ENCODE measurements at places on chromosomes 1 and 21. TPM values are rescaled to one million over a fixed set of nuclear protein-coding genes. Genes with fewer than 3 reads are reported as not detected.

Gene FMO5
- total RNA-seq = 0.45 TPM

Gene TNNI3K
- total RNA-seq = 0.45 TPM

Gene NEGR1
- not detected for total RNA-seq

Gene RYR2
- not detected for total RNA-seq

Gene APCS
- not detected for total RNA-seq

Gene ITSN1
- total RNA-seq = 6.7 TPM

Gene SERTAD4
- not detected for total RNA-seq

Gene RIPK4
- 0.52 TPM for total RNA-seq

Gene CNIH4
- total RNA-seq = 31.5 TPM

Gene NUP210L
- total RNA-seq = 0.10 TPM

Gene ARHGEF16
- total RNA-seq = 0.46 TPM

Gene LEPR
- 2.9 TPM for total RNA-seq

Gene LIPI
- not detected for total RNA-seq

Gene AKNAD1
- not detected for total RNA-seq

Gene ASPM
- total RNA-seq = 37.1 TPM

GRCh38 chr1:94926126-94926914 is 590 bp downstream of the CNN3 start:
- no peak for DNase-seq

GRCh38 chr1:227709451-227709850 is 25.7 kb downstream of the JMJD4 start:
- DNase-seq = no peak

DNA sequence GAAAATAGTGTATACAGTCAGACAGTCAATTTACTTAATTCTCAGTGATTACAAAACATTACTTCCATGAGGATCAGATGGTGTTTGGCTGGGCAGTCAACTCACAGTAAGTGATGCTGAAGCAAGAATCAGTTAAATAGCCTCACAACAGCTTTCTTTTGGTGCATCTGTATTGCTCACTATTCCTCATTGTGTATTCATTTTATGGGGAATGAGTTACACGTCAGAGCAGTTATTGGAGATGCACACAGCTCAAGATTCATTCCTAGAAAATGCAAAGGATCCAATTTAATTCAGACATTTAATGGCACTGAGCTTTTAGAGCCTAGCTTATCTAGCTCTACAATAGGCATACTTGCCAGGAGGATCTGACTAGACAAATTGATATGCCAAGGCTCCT is 150.6 kb downstream of the HS2ST1 start:
- DNase-seq = no peak

GRCh38 chr1:54763816-54764132 is 549 bp downstream of the PARS2 start:
- DNase-seq = no peak

DNA sequence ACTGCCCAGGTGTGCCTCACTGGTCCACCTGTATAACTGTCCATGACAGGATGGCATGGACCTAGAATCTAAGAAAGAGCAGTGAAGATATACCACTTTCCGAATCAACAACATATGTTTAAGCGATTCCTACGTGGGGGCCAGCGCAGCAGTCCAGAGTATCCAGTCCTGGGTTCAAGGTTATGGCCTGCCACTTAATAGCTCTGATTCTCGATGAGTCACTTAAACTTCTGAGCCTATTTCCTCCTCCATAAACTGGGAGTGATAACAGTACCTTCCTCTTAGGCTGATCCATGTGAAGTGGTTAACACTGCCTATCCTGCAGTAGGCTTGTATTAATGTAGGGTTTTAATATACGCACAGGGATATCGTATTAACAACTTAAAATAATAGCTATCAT is 2.8 kb downstream of the STPG1 start:
- no peak for DNase-seq

GRCh38 chr1:203968761-203969160 is 104.2 kb upstream of the SOX13 start:
- no peak for DNase-seq

DNA sequence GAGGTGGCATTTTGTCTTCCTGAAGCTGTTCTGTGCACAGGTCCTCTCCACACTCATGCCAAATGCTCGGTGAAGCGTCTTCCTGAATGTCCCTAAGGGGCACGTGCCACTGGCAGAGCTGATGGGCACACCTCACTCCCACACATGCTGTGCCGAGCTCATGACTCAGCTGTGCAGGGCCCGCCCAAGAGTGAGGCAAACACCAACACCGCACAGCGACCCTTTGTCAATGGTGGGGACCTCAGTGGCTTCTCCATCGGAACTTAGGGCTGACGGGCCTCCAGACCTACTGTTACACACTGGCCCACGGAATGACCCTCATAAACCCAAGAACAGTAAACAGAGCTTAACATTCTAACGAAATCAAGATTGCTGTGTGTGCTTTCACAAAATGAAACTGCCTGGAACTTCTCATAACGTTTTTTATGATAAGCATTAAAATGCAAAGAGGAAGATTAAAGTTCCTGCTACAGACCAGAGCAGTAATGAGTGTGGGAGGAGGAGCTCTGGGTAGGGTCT is 89.3 kb downstream of the SIM2 start:
- no peak for DNase-seq

DNA sequence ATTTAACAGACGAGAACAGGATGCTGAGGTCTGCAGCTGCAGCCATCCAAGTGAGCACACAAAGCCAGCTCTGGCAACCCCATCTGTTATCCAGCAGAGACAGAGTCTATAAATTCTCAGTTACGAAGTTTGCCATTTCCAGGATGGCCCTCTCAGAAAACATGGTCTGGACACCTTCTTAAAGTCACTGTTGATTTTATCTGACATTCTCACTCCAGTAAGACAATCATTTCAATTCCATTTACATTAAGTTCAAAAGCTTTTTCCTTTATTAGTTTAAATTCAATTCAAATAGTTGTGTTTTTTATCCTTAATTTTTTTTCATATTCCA is 125.5 kb downstream of the DMRTB1 start:
- no peak for DNase-seq

DNA sequence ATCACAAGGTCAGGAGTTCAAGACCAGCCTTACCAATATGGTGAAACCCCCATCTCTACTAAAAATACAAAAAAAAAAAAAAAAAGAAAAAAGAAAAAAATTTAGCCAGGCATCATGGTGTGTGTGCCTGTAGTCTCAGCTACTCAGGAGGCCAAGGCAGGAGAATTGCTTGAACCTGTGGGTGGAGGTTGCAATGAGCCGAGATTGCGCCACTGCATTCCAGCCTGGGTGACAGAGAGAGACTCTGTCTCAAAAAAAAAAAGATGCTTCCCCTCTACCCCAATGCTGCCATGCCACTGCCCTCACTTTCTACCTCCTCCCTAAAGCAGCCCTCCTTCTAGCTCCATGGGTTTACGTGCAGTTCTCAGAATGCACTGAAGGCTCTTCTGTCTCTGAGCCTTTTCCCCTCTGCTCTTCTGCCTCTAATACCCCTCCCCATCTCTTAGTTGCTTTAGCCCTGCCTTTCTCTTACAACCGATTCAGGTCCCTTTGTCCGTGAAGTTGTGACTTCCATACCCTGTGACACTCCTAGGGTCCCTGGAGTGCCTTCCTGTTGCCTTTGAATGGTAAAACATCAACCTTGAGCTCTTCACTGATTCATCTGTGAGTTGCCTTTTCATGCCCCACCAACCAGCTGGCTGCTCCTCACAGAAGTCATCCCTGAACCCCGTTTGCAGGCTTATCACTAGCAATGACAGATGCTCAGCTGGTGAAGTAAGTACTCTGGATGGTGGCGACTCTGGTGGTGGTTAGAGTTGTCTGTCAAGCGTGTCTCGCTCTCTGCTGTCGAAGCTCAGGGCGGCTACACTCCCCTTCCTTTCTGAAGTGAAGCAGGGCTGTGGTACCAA is 234.9 kb downstream of the RHOU start:
- no peak for DNase-seq

GRCh38 chr1:162690672-162691434 is 58.6 kb downstream of the DDR2 start:
- no peak for DNase-seq

- no peak for DNase-seq
These were observed 21.6 kb downstream of the ROR1 start for GRCh38 chr1:63795455-63795854.

DNA sequence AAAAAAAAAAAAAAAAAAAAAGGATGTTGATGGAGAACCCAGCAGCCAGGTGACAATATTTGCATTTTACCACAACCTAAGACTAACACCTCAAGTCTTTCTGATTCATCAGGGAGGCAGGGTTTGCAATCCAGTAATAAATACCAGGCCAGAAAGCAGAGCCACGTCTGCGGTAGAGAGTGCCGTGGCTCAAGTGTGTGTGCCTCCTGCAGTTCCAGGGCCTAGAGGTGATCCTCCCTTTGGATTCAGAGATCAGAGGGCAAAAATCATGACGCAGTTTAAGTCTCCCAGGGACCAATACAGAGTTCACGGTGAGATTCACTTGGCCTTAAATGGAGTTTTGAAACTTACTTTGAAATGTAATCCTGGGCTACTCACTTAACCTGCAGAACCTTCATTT is 34.9 kb downstream of the TMCO4 start:
- peak; percentile 28 for DNase-seq

DNA sequence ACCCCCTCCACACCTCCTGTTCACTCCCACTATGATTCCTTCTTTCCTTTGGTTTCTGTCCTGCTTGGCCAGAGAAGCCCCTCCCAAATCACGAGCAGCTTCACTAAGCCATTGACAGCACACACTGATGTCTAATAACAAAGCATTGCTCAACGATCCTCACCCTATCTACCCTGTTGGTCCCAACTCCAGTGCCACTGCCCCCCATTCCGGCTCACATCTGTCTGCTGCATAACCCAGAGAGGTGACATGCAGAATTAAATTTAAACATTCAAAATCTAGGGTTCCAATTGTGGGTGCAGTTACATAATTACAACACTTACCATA is 236.9 kb downstream of the TTLL7 start:
- no peak for DNase-seq

- no peak for DNase-seq
These were observed 18.9 kb upstream of the TUT4 start for GRCh38 chr1:52571783-52572182.

GRCh38 chr1:49298304-49298703 is 521.6 kb upstream of the BEND5 start:
- DNase-seq = no peak

GRCh38 chr21:41068967-41069642 is 98.9 kb upstream of the BACE2 start:
- peak; percentile 60 for DNase-seq

DNA sequence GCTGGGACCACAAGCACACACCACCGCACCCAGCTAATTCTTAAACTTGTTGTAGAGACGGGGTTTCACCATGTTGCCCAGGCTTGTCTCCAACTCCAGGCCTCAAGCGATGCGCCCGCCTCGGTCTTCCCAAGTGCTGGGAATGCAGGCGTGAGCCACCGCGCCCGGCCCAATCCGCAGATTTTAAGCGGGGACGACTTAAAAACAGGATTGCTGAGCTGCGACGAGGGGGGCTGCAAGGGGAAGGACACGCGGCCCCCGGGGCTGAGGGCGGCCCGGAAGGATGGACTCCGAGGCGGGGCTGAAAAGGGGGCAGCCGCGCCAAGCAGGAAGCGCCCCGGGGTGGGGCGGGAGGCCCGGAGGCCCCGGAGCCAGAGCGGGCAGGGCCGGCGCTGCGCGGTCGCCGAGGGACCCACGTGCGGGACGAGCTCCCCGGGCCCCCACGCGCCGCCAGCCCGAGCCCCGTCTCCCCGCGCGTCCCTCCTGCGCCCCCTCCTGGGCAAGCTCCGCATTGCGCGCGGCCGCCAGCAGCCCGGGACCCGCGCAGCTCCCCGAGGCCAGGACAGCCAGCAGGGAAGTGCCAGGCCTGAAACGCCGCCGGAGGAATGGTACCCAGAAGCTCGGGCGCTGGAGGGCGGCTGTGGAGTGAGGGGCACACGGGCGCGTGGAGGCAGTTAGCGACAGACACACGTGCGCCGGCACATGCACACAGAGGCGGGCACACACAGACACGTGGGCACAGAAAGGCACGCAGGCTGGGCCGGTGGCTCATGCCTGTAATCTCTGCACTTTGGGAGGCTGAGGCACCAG is 5.5 kb upstream of the PRKCZ start:
- DNase-seq = peak; percentile 95

GRCh38 chr1:119147661-119148090 is 7.2 kb upstream of the WARS2 start:
- DNase-seq = no peak

- no peak for DNase-seq
These were observed 923 bp upstream of the IFNGR2 start for GRCh38 chr21:33402001-33402979.

DNA sequence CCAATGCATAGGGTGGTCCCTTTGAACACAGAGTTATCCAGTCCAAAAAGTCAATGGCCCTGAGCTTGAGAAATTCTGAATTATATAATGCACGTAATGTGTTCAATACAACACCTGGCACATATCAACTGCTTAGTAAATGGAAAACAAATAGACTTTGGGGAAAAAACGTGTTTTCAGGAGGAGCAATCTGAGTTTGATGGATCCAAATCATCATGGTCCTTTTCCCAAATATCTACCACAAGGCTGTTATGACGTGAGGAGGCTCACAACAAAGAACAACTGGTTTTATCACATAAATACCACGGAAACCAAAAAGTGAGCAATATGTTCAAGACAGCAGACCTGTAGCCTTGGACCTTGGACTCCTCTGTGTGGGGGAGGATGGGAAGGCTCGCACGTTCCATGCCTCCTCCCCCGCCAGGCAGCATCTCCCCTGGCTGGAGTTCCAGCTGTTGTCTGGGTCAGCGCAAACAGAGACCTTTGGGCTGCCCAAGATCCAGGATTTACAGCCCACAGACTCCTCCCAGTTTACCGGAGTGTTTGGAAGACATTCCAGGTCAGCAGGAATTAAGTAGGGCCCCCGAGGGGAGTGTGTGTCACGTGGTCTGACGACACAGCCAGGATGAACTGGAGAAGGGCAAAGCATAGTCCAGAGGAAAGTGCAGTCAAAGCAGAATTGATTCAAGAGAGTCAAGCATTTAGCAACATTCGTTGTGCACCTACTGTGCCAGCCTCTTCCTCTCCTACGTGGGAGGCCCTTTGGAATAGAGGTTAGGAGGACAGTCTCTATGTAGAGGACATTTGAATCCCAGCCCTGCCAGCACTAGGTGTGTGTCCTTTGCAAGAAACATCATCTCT is 32.2 kb upstream of the MED18 start:
- no peak for DNase-seq

GRCh38 chr1:158819461-158820443 is 11.4 kb upstream of the MNDA start:
- no peak for DNase-seq

DNA sequence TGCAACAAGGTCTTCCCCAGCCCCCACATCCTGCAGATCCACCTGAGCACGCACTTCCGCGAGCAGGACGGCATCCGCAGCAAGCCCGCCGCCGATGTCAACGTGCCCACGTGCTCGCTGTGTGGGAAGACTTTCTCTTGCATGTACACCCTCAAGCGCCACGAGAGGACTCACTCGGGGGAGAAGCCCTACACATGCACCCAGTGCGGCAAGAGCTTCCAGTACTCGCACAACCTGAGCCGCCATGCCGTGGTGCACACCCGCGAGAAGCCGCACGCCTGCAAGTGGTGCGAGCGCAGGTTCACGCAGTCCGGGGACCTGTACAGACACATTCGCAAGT is 3.8 kb downstream of the ZBTB18 start:
- DNase-seq = no peak

GRCh38 chr1:31765041-31765467 is 914 bp upstream of the ADGRB2 start:
- no peak for DNase-seq

All from activated naive CD4-positive, alpha-beta T cell treated with anti-CD3 and anti-CD28 coated beads, Interleukin-2, amount 50 U/mL, for 72 hours (primary cell).